Astrocyte of the spinal cord (primary cell): ENCODE measurements at places on chromosomes 16 and 17.

DNA sequence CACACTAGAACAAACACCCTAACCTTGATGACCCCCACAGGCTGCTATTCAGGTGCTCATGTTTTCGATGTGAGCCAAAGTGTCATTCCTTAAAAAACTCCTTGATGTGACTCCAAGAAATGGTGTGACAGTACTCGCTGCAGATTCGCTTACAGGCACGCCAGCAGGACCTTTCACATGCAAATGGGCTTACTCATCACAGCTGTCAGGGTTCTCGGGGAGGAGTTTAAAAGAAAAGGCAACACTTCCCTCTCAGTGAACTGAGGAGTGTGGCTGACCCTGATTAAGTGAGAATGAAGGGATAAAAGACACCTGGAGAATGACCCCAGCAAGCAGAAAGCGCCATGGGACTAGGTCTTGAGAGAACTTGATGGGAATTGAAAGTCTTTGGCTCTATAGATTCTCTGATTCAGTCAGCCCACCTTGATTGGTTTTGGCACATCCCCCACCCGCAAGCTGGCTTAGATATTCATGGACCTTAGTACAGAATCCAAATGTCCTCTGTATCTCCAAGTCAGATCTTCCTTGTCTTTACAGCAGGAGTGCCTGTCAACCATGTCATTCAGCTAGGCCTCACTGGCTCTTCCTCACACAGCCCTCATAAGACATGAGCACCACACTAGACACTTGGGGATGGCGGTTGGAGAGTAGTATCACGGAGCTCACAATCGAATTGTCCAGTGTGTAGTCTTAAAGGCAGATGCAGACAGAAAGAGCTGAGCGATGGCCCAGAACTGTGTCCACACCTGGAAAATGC lies 82.6 kb downstream of the HIC1 start:
- peak; percentile 79 for DNase-seq

DNA sequence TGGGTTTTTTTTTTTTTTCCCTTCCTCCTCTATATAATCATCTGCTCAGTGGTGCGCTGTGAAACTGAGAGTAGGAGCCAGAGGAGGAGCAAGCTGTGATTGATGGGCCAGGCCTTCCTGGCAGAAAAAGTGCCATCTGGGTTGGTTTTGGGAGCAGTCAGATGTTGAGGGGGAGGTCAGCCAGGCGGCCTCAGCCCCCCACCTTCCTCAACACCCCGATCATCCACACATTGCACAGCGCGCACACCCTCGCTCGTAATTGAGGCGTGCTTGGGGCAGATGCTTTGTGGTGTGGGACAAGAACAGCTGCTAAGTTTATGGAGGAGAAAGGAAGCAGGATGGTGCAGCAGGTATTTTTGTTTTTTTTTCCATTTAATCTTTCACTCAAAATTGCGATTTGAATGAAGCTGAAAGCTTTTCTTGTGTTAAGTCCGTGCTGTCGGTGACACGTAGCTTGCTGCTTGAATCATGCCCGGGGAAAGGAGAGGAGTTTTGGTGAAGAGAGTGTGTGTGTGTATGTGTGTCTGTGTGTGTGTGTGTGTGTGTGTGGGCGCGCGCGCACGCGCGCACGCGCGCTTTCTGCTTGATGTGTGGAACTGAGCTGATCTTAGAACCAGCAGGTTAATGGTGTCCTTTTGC lies 177.4 kb downstream of the RBFOX1 start:
- no peak for DNase-seq

GRCh38 chr17:65403626-65404025 lies 157.8 kb downstream of the AXIN2 start:
- no peak for DNase-seq

DNA sequence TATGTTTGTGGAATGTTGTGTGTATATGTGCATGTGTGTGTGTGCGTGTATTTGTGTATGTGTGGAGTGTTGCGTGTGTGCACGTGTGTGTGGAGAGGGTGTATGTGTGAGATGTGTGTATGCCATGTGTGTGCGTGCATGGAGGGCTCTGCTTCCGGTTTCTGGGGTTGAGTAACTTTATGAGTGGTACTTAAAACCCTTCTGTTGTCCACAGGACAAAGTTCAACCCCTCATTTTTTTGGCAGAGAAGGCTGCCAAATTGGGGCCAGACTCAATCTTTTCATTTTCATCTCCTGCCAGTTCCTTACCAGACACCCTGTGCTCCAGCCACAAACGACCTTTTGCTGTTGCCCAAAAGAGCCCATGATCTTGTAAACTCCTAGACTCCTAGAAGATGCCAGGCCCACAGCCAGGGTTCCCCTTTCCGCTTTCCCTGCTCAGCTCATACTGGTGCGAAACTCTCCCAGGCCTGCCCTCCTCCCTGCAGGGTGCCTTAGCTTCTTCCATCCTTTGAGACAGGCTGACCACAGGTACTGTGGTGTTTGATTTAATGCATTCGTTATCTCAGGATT lies 100.2 kb downstream of the CMIP start:
- no peak for DNase-seq

DNA sequence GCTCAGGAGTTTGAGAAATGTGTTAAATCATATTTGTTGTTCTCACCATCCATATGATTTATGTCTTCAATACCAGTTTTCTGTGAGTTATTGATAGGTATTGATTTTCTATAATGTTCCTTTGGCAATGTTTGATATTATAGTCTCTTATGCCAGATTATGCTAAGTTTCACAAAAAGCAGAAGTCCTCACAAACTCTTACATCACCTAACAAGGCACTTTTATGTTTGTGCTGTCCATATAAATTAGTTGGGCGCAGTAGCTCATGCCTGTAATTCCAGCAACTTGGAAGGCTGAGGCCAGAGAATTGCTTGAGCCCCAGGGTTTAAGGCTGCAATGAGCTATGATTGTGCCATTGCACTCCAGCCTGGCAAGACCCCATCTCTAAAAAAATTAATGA lies 12.6 kb upstream of the UQCRC2 start:
- no peak for DNase-seq

GRCh38 chr16:1244881-1245280 lies 4.4 kb downstream of the TPSAB1 start:
- DNase-seq: no peak

DNA sequence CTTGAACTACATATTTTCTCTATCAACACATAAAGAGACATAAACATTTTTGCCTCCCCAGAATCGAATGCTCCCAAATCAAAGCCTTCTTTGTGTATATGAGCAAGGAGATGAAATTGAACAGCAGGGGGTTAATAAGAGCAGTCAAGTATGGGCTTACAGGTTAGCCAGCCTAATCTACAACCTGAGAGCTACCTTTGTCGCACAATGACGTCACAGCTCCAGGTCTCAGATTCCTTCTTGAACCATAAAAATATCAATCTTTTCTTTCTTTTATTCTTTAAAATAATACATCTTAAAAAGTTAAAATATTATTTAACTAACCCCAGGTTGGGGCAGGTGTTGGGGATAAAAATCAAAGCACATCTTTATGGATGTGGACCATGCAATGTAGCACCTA lies 482.9 kb upstream of the CDH11 start:
- no peak for DNase-seq

DNA sequence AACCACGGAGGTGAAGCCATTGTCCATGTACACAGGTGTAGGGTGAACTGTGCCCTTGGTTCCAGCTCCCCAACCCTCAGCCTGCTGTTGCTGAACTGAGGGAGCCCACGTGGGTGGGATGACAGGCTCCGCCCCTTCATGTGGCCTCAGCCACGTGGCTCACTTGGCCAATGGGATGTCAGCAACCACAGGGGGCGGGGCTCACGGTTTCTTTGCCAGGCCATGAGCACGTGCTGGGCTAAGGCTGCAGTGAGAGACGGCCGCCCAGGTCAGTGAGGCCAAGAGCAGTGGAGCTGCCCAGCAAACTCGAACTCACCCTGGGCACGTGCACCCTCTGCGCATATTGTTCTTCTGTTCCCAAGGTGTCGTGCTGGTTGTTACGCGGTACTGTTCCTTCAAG lies 282.6 kb downstream of the IRF8 start:
- no peak for DNase-seq

- peak; percentile 73 for DNase-seq
Measured at GRCh38 chr17:43398724-43399595, at the start of gene ARL4D. TSS of gene ARL4D (plus strand) at chr17:43398993. CDS start at chr17:43399733, 740 bp downstream.

- no peak for DNase-seq
Measured at GRCh38 chr17:52170963-52171572, 12.6 kb upstream of the CA10 start.

GRCh38 chr17:3475251-3475685 lies 529 bp upstream of the ASPA start:
- no peak for DNase-seq

DNA sequence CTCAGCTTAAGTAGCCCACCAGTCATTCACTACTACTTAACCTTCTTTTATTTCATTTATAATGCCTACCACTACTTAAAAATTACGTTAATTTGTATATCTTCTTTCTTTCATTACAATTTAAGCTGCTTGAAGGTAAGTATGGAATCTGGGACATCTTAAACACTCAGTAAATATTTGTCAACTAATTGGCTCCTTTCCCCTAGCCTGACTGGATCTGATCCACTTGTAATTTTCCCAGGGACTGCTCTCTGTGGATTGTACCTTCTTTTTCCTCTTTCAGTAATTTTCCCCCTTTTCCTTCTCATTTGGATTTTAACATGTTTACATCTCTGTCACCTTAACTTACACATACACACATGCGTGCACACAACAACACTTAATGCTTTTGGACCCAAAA lies 152.4 kb upstream of the RBL2 start:
- DNase-seq: no peak

GRCh38 chr17:59666235-59666634 lies 41.0 kb downstream of the PTRH2 start:
- DNase-seq: no peak

- no peak for DNase-seq
Measured at GRCh38 chr17:72525225-72526015, 404.6 kb downstream of the SOX9 start.

- no peak for DNase-seq
Measured at GRCh38 chr17:65753348-65753747, 191.9 kb upstream of the AXIN2 start.

- no peak for DNase-seq
Measured at GRCh38 chr16:84853534-84853933, 33.7 kb downstream of the CRISPLD2 start.

GRCh38 chr16:8493972-8494371 lies 96.3 kb downstream of the TMEM114 start:
- DNase-seq: no peak

- no peak for DNase-seq
Measured at GRCh38 chr16:10031955-10032354, 150.3 kb downstream of the GRIN2A start.

DNA sequence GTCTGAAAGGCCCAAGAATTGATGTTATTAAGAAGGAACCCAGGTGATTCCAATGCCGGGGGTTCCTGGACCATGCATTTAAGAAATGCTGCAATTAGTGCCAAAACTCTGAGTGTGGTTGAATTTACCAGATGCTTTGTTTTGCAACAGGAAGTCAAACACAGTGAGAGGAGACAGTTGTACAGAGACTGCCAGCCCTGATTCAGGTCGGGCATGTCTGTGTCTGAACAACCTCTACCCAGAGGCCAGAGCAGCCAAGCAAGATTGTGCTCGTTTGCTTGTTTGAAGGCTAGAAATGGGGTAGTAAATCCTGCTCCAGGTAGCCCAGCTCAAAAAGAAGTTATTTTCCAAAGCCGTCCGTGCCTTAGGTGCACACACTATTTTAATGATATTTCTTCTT lies 412.4 kb upstream of the ERCC4 start:
- DNase-seq: no peak

DNA sequence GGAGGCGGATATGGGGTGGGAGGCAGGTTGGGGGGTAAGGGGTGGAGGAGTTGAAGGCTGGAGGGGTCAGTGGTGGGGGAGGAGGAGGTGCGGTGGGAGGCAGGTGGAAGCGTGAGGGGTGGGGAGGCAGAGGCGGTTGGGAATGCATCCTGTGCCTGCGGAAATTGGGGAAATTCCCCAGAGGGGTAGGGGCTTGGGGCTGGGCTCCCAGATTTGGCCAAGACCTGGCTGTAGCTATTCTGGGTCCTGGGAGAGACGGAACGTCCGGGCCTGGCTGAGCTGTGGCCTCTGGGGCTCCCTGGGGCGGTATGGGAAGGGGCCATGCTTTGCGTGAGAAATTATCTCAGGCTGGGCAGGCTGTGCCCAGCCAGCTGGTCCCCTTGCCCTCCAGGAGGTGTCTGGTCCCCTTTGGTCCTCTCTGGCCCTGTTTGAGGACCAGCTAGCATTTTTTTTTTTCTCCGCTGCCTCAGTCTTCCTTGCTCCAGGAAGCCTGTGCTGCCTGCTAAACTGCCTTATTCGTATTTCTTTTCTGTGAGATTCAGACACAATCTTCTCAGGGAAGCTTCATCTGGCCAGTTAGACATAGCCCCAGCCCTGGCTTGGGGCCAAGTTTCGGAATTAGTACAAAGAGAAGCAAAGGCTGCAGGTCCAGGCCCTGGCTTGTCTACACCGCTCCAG lies 7.3 kb upstream of the TRPV2 start:
- DNase-seq: peak; percentile 65

DNA sequence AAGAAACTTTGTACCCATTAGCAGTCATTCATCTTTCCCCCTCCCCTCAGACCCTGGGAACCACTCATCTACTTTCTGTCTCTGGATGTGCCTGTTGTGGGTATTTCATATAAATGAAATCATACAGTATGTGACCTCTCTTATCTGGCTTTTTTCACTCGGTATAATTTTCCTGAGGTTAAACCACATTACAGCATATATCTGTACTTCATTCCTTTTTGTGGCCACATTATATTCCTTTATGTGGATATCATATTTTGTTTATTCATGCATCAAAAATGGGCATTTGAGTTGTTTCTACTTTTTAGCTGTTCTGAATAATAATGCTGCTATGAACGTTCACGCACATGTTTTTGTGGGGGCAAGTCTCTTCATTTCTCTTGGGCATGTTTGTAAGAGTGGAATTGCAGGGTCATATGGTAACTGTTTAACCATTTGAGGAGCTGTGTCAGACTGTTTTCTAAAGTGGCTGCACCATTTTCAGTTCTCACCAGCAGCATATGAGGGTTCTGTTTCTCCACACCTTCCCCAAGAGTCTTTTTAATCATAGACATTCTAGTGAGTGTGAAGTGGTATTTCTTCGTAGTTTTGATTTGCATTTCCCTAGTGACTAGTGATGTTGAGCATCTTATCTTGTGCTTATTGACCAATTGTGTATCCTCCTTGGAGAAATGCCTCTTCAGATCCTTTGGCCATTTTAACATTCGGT lies 3.8 kb downstream of the SNX29 start:
- DNase-seq: no peak

GRCh38 chr17:63658366-63658765 lies 36.1 kb downstream of the MAP3K3 start:
- no peak for DNase-seq

GRCh38 chr17:72191356-72191755 lies 70.5 kb downstream of the SOX9 start:
- no peak for DNase-seq

DNA sequence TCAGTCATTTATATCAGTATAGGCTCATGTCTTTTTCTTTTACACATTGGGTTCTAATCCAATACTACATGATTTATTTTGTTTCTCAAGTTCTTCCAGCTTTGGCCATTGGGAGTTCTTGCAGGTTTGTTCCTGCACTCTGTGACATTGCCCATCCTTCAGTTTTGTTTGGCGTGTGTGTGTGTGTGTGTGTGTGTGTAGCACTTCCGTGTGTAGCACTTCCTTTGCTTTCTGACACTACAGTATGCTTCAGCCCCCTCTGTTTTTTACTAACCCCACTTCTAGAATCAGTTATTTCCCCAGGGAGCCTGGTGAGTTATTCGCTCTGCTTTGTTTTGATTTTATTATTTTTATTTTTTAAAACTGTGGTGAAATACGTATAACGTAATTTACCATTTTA lies 75.6 kb upstream of the LGALS9 start:
- no peak for DNase-seq

- no peak for DNase-seq
Measured at GRCh38 chr16:66649636-66650205, 45.2 kb downstream of the CMTM3 start.

GRCh38 chr16:73713251-73713650 lies 583.4 kb upstream of the PSMD7 start:
- no peak for DNase-seq
